Stimulated activated CD4-positive, alpha-beta T cell treated with anti-CD3 and anti-CD28 coated beads, TNF-alpha, amount 100 ng/mL, for 4 hours (primary cell): ENCODE measurements at places on chromosomes 5 and 9.

GRCh38 chr5:153562189-153562588 is 71.7 kb downstream of the GRIA1 start:
- no peak for DNase-seq

- no peak for DNase-seq
Measured at GRCh38 chr5:86786955-86787354, 169.2 kb downstream of the COX7C start.

DNA sequence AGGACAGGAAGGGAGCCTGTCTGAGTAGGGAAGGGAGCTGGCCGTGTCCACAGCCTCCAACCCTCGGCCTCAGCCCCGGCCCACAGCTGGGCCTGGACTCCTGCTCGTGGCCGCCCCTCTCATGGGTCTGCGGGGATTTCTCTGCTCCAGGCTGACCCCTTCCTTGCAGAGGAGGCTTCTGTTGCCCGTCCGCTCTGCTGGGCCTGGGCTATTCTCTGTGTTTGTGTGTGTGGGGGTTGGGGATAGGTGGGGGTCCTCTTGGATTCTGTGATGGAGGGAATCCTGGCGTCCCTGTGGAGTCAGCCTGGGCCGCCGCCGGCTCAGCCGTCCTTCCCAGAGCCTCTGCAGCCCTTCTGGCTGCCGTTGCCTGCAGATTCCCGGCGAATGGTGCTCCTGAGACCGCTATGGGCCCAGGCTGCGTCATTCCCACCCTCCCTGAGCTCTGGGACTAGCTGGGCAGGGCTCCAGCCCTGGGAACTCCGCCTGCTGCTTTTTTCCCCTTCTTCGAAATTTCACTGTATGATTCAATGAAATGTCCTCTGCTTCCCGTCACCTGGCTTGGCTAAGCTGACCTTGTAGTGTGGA is 64.2 kb downstream of the FGF18 start:
- no peak for DNase-seq

DNA sequence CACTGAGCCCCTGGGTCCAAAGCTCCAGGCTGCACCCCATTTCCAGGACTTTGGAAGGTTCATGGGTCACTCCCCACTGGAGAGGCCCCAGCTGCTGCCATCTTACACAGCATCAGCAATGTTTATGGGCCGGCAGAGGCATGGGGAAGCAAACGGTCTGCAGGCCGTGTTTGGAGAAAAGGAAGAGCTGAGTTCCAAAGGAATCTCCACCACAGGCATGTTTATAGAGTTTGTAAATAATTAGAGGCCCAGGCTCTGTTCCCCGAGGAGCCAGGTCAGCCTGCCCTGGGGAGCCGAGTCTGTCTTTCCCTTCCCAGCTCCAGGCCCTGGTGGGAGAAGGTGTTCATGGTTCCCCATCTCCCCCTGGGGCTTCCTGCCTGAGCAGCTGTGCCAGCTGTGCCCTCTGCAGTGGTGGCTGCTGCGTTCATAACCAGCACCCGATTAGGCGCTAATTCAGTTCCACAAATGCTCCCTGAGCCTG is 64.8 kb downstream of the COL27A1 start:
- DNase-seq: no peak

GRCh38 chr9:37678789-37679273 is 28.1 kb downstream of the FRMPD1 start:
- no peak for DNase-seq

DNA sequence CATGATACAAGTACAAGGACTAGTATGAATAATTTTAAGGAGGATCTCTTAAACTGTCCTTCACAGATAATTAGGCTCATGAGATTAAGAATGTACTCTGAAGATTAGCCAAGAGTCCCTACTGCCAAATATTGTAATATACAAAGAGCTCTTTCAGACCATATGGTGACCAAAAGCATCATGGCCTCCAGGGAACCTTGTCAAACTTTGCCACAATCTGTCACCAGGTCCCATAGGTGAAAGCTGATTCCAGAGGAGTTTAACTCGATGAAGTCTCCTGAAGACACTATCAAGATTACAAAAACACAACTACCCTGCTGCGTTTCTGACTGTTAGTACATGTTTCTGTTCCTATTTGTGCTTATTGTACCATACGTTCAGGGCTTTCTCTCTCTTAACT is 395.4 kb upstream of the ITGA1 start:
- DNase-seq: no peak

GRCh38 chr9:119216651-119217331 is 152.4 kb downstream of the BRINP1 start:
- DNase-seq: no peak

- DNase-seq: no peak
Measured at GRCh38 chr9:135409286-135410200, 70.0 kb upstream of the PPP1R26 start.

DNA sequence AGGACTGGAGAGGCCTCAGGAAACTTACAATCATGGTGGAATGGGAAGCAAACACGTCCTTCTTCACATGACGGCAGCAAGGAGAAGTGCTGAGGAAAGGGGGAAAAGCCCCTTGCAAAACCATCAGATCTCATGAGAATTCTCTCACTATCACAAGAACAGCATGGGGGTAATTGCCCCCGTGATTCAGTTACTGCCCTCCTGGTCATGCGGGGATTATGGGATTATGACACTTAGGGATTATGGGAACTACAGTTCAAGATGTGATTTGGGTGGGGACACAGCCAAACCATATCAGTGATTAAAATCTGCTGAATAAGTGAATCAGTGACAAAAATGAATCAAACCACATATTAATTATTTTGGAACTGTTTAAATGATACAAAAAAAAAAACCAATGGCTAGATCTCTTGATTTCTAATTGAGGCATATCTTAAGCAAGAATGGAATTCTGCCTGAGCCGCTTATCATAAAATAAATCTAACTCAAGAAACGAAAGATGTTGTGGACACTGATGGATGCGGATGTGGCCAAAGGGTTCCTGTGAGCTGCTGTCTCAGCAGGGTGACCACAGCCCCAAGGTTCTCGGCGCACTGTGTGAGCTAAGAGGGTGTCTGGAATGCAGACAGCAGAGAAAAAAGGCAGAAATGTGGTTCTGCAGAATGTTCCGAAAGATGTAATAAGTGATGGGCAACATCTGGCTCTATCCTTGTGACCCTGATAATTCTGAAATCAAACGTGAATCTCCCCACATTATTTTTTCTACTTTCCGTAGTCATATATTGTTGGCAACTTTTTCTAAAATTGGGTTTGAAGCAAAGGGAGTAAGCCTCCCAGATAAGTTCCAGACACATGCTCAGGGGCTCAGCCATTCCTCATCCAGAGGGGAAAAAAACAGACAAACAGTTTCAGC is 107.2 kb upstream of the ICE1 start:
- no peak for DNase-seq
